ENCODE measurements at places on chromosomes 1 and 21.

- DNase-seq: no peak
Observed at GRCh38 chr1:169184812-169185211, 78.3 kb downstream of the ATP1B1 start.

GRCh38 chr1:221994274-221994698 is 252.4 kb upstream of the DUSP10 start:
- no peak for DNase-seq

GRCh38 chr1:16443975-16444770 is 3.6 kb downstream of the NECAP2 start:
- no peak for DNase-seq

GRCh38 chr21:31343680-31344480 is at the start of gene TIAM1:
TIAM1 (minus strand) TSS chr21:31344261; CDS start chr21:31266972, 77,289 bp downstream.
- peak; percentile 70 for DNase-seq

All from occipital lobe (tissue), 3 donors.